ENCODE measurements at places on chromosomes 6 and 20. TPM values are rescaled to one million over a fixed set of nuclear protein-coding genes. Genes with fewer than 3 reads are reported as not detected.

WFDC2 gene
- not detected for total RNA-seq

ZSCAN26 gene
- 11.9 TPM for total RNA-seq

PLCB1 gene
- total RNA-seq, result 1.7 TPM

CST4 gene
- not detected for total RNA-seq

CCN6 gene
- total RNA-seq, result not detected

CCM2L gene
- total RNA-seq, result not detected

OLIG3 gene
- not detected for total RNA-seq

FAM83D gene
- total RNA-seq, result 40.1 TPM

HLA-F gene
- not detected for total RNA-seq

ASIP gene
- total RNA-seq, result not detected

Data from bronchus fibroblast of lung (primary cell).